ENCODE measurements at places on chromosomes 16 and 17.
A peak's percentile ranks its signal among the peaks of the same experiment; 100 is the strongest.

- no peak for DNase-seq
Observed at GRCh38 chr17:77930780-77931768, 27.4 kb upstream of the TNRC6C start.

DNA sequence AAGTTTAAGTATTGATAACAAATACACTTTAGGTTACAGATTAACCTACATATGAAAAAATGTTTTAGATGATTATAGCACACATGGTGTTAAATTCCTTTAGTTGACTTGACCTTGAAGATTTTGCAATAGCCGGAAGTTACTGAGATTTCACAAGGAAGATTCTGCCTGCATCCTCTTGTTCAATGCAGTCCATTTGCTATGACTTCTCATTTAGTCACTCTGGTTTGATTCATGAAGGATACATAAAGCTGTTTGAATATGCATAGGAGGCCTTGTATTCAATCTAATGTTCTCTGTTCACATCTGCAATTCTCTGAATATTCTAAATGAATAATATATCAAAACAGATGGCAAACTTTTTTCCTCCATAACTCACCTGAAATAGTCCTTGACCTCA lies 870.2 kb upstream of the GOT2 start:
- DNase-seq = no peak

GRCh38 chr17:38602956-38603785 lies 2.6 kb downstream of the SRCIN1 start:
- DNase-seq = no peak

- DNase-seq = no peak
Observed at GRCh38 chr17:39935909-39936308, 8.4 kb downstream of the LRRC3C start.

DNA sequence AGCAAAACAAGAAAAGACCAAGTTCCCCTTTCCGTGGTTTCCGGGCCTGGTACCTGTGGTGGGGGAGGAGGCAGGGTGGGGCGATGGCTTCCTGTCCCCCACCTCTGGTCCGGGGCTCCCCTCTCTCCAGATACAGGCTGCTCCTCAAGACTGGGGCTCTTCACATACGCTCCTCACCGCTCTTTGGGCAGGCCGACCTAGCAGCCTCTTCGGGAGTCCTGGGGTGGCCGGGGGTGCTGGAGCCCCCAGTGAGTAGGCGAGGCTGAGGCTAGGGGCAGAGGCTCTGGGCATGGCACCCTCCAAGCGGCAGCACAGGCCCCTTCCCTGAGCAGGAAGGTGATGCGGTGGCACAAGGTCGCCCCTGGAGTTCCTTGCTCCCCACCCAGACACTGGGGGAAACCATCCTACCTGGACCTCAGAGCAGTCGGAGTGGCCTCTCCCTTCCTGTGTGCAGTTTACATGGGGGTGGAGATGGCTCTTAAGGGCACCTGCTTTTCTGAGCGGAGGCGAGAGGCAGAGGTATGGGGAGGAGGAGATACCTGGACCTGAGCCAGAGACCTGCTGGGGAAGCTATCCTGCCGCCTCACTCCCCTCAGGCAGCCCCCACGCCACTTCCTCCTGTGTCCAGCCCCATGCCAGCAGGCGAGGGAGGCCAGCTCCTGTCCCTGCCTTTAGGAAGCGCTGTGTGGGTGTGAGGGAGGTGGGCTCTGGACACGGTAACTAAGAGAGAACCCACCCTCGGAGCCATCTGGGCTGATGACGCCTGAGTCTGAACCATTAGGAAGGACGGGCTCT lies 891 bp downstream of the CORO1A start:
- peak; percentile 34 for DNase-seq

- peak; percentile 47 for DNase-seq
Observed at GRCh38 chr17:15462976-15463772, 4.2 kb downstream of the CDRT4 start.

DNA sequence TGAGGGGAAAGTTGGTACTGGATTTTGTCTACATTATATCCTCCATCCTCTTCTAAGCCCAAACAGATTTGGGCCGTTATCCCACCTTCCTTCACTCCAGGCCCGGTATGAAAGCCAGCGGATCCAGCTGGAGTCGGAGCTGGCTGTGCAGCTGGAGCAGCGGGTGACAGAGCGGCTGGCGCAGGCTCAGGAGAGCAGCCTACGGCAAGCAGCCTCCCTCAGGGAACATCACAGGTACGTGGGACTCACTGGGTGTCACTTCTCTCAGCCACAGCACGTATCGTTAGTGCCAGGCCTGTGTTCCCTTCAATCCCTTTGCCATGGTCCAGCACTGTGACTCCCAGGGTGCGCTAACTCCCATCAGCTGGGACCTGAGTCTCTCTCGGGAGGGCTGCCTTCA lies 11.3 kb downstream of the CNTROB start:
- no peak for DNase-seq

DNA sequence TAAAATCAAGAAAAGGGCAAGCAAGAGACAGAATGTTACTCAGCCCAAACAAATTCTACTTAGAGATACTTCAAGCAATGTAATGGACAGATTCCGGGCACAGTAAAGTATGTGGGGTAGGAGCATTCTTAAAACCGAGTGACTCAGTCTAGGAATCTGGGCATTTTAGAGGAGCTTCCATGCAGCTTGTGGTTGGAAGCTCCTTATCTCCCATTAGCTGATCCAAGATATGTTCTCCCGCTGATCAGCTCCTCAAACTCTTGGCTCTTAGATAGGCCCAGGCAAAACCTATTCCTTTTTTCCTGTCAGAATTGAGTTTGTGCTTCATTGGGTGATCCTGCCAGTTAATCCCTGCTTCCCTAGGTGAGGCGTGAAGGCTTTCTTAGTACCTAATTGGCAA lies 303.3 kb downstream of the CEP112 start:
- no peak for DNase-seq

DNA sequence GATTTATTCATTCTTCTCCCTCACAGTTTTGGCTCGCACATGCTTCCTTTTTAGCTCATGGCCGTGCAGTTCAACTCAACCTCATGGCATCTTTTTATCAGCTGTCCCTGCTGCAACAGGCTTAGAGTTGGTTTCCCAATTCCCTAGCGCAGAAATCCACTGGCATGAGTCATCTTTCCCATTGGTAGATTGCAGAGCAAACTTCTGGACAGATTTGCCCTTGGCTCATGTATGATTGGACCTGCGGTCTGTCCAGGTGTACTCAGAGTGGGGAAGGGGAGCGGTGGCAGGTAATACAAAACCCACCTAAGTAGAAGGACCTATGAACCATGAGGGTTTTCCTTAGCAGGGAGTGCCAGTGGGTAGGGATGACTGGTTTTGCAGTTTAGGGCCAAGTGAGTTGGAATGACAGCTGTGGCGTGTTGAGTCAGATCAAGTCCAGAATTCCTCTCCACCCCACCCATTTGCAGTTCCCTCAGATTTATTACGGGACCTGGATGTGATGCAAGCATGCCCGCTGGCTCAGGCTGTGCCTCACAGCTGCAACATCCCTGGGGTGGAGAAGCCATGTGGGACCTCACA lies 584.7 kb downstream of the WWOX start:
- DNase-seq = peak; percentile 33

DNA sequence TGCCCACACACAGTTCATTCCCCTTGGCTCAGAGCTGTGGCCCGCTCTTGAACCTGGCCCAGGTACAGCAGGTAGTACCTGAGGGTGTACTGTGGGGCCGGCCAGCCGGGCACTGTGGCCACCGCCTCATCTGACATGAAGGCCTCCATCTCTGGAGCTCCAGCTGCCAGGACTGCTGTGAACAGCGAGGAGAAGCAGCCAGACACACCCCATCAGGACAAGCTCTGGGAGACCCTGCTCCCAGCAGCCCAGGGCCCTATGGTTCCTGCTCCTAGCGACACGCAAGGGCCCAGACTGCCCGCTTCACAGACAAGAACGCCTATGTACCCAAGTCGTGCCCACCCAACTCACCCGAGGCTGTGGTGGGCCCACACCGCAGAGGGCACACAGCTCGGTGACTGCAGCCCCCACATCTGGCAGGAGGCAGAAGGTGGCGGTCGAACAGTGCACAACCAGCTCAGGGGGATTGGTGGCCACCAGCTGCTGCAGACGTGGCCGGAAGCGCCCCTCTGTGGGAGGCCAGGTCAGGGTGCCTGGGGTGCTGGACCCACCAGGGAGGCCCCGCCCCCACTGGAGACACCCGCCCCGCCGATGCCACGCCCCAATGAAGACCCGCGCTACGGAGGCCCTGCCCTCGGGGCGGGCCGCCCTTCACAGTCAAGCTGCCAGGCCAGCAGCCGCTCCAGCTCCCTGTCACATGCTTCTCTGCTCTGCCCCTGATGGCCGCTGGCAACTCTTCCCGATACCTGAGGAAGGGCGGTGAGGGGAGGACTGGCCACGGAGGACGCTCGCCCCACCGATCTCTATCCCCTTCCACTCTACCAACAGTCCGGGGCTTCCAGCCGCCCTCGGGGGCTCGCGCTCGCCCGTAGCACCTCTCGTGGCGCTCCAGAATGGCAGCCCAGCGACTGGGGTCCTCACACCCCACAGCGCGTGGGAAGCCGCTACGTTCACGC lies 1.1 kb upstream of the STUB1 start:
- peak; percentile 64 for DNase-seq
